ENCODE measurements at places on chromosomes 3 and 15.

DNA sequence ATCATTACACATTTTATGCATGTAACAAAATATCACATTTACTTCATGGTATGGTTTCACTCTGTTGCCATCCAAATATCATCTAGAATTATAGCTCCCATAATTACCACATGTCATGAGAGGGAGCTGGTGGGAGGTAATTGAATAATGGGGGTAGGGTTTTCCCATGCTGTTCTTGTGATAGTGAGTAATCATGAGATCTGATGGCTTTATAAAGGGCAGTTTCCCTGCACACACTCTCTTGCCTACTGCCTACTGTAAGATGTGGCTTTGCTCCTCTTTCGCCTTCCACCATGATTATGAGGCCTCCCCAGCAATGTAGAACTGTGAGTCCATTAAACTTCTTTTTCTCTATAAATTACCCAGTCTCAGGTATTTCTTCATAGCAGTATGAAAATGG lies 123.4 kb downstream of the SATB1 start:
- no peak for DNase-seq

DNA sequence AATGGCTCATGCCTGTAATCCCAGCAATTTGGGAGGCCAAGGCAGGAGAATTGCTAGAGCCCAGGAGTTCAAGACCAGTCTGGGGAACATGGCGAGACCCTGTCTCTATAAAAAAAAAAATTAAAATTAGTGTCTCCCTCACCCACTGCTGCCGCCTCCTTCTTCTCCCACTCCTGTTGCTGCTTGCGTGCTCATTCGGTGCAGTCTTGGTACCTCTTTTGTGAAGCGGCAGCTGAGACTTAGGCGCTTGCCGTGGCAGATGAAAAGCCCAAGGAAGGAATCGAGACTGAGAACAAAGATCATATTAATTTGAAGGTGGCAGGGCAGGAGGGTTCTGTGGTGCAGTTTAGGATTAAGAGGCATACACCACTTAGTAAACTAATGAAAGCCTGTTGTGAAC lies 20.0 kb downstream of the GLB1 start:
- no peak for DNase-seq

GRCh38 chr3:177420651-177421480 lies 223.6 kb upstream of the TBL1XR1 start:
- DNase-seq = no peak

DNA sequence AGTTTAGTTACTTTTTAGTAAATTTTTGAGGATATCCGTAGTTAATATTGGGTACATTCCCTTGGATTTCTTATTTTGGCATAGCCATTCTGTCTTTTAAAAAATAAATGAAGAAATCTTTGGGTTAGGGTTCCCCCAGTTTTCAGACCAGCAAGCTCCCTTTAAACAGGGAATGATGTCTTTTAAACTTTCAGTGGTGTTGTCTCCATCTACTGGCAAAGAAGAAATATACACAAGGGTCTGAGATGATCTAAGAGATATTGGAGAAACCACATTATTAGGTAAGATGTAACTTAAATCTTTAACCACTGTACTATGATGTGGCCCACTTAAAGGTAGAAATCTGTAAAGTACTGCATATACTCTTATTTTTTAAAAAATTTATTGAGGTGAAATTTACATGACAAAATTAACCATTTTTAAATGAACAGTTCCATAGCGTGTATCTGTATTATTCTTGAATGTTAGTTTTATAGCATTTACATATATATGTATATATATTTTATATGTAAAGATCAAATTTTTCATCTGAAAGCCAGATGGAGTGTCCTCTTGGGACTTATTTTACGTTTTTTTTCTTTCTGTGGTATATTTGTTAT lies 35.1 kb upstream of the EIF3J start:
- peak; percentile 15 for DNase-seq

DNA sequence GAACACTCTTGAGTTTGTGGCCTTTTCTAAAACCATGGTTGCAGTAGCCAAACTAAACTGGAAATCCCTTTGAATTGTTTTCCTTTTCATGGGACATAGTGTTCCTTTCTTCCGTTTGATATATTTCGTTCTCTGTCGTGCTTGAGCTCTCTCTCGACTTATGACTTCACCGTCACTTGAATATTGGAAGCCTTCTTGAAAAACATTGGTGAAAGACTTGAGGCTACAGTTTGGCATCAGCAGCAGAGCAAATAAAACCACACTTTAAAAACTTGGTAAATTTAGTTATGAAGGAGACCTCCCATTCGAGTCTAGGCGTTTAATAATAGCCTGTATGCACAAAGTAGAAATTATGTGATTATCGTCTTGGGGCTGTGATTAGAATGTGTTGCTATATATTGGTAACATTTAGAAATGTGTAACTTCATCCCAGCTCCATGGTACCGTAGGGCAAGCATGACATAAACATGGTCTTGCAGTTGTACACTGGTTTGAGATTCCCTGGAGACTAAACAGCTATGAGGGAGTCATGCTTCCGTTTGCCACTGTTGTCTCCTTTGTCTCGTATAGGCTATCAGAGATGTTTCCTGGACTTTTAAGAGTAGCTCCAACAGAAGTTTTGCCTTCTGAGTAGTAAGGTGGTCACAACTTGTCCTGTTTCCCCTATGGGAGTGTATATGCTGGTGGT lies 122.3 kb downstream of the PTPRG start:
- DNase-seq = no peak

DNA sequence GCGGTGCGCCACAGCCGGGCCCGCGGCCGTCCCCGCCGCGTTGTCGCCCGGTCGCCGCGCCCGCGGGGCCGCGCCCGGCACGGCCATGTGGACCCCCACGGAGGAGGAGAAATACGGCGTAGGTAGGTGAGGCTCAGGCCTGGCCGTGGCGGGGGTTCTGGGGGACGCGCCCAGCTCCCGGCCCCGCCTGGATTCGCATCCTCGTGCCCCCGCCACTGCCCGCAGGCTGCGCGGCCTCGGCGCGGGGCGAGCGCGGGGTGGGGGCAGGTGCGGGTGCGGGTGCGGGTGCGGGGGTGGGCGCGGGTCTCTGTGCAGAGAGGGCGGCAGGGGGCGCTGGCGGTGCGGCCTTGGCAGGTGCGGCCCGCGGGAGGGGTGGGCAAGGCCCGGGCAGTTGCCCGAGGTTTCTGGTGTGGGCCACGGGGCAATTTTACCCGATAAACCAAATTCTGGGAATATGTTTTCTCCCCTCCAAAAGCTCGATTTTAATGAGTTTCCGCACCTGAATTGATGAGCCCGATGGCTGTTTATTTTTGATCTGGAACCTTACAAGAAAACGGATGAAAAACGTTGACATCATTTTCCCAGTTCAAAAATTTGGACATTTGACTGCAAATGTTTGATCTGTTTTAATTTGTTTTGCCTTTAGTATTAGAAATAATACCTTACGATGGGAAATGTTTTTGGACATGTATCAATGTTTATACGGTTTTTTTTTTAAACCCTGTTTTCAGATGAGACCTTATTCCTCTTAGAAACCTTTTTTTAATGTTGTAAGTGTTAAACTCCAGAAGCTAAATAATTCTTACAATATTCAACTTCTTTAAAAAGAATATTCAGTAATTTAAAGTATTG lies 678 bp downstream of the DOCK3 start:
- no peak for DNase-seq

DNA sequence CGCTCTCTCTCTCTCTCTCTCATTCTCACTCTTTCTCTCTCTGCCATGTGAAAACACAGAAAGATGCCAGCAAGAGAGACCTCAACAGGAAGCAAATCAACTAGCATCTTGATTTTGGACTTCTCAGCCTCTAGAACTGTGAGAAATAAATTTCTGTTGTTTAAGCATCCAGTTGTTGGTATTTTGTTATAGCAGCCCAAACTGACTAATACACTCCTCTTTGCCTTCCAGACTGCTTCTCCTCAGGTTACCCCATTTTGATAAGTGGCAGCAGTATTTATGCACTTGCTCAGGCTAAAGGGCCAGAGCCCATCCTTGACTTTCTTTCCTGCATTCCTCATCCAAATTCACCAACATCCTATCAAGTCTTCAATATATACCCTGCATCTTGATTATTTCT lies 76.6 kb upstream of the NANOGP8 start:
- DNase-seq = no peak

- no peak for DNase-seq
Observed at GRCh38 chr3:42438758-42439157, 28.3 kb upstream of the LYZL4 start.

DNA sequence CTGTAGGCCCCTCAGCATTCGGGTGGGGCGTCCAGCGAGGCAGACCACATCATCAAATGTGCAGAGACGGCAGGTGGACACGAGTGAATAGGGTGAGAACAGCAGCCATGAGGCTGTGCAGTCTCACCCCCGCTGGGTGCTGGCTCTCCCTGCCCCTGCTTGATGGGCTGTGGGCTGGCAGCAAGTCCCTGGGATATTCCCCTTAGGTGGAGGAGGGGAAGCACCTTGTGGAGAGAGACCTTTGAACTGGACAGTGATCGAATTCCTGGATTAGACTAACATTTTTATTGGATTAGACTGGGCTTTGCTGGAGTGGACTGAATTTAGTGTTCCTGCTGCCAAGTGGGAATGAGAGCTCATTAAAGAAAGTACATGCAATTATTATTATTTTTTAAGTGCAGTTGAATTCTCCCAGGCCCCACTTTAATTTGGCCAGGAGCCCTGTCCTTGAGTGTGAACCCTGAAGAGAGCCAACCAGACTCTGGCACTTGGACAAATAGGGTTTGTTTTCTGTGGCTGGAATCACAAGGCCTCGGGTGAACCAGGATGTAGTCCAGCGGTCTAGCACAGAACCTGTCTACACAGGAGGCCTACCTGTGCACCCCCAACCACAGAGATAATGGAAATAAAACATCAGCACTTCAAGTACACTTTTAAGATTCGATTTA lies 193.1 kb downstream of the ABHD5 start:
- no peak for DNase-seq

- DNase-seq = peak; percentile 48
Observed at GRCh38 chr3:89340408-89340807, 233.0 kb downstream of the EPHA3 start.

DNA sequence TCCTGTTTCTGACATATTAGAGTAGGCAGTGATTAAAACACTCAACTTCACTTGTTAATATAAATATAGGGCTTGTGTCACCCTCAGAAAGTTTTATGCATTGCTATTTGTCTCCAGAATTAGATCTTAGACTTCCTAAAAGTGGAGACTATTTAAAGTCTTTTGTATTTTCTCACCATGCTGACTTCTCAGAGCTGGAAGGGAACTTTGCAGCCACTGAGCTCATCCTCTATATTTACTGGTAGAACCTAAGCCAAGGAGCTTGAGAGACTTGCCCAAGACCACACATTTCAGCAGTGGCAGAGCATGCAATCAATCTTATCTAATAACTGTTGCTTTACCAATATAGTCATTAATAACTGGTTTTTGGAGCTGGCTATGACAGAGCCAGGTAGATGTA lies 53.2 kb downstream of the STAC start:
- DNase-seq = no peak

DNA sequence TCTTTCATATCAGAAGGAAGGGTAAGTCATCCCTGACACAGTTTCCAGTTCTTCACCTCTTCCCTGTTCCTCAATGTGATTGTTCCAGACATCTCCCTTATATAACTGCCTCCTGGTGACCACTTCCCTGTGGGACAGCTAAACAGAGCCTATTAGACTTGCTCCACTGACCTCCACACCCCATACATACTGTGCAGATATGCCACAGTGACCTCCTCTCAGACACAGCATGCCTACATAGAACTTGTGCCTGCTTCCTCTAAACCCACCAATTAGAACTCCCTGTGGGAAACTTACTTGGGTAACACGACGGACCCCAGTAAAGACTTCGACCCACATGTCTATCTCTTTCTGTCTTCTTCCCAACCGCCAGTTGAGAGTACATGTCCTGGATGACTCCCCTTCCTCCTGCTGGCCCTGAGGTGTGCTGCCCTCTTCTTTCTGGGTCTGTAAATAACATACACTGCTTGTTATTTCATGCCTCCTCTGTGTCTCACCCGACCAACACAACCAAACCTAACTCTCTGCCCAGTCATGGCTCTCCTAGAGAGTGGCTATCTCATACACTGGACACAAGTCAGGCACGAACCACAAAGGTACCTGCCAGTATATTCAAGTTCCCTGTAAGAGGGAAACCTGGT lies 53.0 kb downstream of the IGSF11 start:
- DNase-seq = no peak

- no peak for DNase-seq
Observed at GRCh38 chr3:15436246-15436645, 8.8 kb downstream of the EAF1 start.

DNA sequence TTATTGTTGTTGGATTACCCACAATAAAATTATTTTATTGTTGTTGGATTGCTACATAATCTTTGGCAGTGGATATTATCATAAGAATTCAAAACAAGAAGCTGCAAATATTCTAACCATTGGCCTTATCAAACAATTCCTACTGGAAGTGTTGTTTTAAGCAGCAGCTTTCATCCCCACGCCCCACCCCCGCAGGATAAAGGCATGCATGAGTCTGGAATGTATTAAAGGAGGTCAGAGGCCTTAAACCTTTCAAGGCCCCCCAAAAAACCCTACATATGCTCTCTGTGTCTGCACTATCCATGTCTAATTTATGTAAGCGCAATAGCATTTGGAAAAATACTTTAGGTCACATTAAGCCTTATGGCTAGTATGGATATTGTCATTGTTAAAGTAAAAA lies 23.1 kb downstream of the P3H2 start:
- no peak for DNase-seq

DNA sequence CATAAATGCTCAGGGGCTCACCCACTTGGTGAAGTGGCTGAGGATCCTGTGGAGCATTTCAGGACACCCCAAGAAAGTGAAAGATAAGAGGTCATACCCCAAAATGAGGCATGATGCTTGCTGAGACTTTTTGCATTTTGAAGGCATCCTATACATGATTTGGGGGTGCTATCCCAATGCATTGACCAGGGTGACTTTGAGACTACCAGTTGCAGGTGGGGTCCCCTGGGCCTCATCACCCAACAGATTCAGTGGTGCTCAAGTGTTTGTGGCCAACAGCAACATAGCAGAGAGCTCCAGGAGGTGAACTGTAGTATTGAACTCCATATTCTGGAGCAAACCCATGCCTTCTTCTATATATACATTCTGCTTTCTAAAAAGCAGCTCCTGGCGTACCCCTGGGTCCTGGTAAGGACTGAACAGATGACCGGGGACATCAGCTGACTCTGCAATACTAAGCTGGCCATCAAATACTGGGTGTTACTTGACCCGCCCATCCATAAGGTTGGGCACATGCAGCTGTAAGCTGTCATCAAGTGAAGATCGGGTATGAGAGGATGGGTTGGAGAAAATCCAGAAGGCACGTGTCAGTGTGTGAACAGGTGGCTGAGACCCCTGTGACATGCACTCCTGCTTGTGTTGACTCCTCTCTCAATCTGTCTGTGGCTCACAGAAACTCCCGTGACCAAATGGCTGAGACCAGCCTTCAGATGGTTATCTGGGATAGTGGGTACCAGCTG lies 143.3 kb downstream of the KLF13 start:
- no peak for DNase-seq

DNA sequence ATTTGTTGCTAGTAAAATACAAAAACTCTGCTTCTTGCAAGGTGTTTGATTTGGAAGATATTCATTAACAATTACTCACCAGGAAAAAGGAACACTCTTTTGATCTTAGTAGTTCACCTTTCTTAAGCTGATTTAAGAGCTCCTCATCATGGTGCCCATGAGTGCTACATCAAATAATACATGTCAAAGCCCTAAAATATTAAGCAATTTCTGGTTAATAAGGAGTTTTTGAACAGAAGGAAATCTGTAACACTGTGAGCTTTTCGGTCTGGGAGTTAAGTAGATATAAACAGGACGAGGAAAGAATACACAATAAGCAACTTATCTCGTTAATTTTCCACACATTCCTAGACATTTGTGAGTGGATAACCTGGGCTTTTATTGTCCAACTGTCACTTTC lies 83.9 kb upstream of the DCBLD2 start:
- no peak for DNase-seq

Data from muscle of arm (tissue), 14 donors.